ENCODE measurements at places on chromosomes 2 and 18.

DNA sequence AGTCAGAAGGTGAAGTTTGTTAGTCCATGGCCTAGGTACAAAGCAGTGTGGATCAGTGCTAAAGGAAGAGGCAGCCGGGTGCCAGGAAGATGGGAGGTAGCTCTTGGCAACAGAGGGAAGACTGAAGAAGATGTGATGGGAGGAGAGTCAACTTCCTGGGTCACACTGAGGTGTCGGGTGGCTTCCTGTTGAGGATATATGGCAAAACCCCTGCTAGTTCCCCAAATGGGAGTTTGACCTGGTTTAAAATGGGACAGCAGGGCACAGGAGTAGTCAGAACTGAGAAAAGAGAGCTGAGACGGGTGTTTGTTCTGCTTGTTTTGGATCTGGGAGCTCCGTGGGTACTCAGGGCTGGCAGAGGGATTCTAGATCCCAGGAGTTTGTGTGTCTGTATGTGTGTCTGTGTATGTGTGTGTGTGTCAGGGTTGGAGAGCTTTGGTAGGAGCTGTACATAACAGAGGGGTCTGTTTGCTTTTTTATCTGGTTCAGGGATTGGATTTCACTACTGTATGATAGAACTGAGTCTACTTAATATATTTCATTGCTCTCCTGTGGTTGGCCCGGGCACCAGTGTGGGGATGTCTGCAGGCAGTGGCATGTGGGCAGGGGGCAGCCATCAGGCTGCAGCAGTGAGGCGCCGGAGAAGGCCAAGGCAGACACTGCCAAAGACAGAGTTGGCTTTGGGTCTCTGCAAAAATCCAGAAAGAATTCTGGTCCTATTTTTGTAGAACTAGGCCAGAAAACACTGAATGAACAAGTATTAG lies 17.1 kb downstream of the MXD1 start:
- no peak for DNase-seq

- peak; percentile 55 for DNase-seq
Measured at GRCh38 chr2:10079266-10079869, 843 bp downstream of the CYS1 start.

GRCh38 chr2:166074430-166074829 lies 53.4 kb downstream of the SCN1A start:
- DNase-seq, result no peak

GRCh38 chr2:21920721-21921120 lies 797.0 kb downstream of the TDRD15 start:
- DNase-seq, result no peak

DNA sequence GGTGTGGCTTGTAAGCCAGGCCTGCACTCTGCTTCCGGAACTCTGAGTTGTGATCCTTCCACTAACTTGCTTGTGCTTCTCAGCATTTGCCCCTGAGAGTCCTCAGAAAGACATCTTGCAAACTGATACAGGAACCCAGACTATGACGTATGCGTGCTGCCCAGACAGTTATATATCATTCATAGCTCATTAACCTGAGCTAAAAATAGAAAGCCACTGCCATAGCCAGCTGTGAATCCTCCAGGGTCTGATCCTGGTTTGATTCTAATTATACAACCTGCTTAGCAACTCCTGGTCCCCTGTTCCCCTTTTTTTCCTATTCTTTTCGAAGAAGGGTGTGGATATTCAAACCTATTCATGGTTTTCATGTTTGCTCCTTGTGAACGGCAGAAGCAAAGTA lies 63.7 kb downstream of the MARCHF4 start:
- DNase-seq, result no peak

- no peak for DNase-seq
Measured at GRCh38 chr2:216404010-216404618, 8.2 kb upstream of the SMARCAL1 start.

DNA sequence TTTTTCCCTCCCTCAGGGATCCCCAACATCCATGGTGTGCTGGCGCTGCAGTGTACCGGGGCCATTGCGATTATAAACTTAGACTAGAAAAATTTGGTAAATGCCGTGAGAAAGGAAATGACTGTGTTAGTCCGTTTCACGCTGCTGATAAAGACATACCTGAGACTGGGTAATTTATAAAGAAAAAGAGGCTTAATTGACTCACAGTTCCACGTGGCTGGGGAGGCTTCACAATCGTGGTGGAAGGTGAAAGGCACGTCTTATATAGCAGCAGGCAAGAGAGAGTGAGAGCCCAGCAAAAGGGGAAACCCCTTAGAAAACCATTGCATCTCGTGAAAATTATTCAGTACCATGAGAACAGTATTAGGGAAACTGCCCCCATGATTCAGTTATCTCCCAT lies 44.3 kb downstream of the NTSR2 start:
- no peak for DNase-seq

- DNase-seq, result no peak
Measured at GRCh38 chr2:30503695-30504052, 56.6 kb downstream of the LCLAT1 start.

DNA sequence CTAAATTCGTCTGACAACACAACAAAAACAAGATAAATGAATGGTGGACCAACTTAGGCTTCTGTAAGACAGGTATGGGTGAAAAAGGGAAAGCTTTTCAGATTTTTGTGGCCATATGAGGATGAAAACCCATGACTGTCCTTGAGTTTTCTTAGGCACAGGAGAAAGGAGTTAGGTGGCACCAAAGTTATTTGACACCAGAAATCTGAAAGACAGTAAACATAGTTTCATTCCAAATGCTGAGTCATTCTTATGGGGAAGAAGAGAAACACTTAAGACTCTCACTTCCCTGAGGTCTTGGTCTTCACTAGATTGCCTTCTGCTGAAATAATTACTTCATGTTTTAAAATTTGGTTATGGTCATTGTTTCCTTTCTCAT lies 5.2 kb upstream of the GPD2 start:
- peak; percentile 28 for DNase-seq

DNA sequence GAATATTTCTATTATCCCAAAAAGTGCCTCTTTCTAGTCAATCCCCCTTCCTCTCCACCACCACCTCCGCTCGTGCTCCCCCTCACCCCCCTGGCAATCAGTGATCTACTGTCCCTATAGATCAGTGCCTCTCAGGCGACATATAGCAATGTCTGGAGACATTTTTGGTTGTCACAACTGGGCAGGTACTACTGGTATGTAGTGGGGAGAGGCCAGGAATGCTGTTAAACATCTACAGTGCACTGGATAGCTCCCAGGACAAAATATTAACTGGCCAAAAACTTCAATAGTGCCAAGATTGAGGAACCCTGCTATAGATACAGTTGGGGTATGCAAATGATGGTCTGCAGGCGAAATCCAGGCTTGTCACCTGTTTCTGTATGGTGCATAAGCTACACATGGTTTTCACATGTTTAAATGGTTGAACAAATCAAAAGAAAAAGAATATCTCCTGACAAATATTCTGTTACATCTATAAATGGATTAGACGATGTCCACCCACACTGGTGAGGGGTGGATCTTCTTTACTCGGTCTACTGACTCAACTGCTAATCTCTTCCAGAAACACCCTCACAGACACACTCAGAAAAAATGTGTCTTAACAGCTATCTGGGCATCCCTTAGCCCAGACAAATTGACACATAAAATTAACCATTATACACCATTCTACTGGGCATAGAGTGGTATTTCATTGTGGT lies 25.5 kb downstream of the DPYSL5 start:
- DNase-seq, result no peak

- no peak for DNase-seq
Measured at GRCh38 chr2:7539077-7539476, 621.9 kb downstream of the RNF144A start.

DNA sequence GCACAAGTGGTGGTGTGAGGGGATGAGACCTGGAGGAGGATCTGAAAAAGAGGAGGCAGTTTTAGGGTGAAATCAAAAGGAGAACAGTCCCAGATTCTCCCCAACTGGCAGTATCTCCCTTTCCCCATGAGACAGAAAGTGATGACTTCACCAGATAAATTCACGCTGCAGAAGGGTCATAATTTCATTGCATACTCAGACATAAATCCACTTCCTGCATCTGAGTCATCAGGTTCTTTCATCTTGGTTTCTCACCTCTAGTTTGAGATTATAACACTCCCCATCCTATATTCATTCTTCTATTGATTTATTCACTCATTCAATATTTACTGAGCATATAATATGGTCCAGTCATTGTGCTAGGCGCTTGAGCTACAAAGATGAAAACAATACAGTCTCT lies 64.7 kb downstream of the CCDC148 start:
- no peak for DNase-seq

DNA sequence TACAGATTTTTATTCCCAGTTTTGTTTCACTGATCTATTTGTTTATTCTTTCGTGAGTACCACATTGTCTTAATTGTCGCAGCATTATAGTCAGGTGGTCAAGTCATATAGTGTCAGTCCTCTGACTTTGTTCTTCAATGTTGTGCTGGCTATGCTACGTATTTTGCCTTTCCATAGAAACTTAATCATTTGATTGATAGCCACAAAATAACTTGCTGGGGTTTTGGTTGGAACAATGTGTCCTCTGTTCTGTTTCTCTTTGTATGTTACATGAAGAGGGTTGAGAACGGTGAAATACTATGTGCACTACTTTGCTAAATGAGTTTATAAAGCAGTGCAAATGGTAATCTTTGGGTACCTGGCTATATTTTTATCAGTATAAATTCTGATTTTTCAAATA lies 64.9 kb upstream of the TTC27 start:
- no peak for DNase-seq

- DNase-seq, result no peak
Measured at GRCh38 chr2:196404276-196404675, 232.9 kb upstream of the STK17B start.

DNA sequence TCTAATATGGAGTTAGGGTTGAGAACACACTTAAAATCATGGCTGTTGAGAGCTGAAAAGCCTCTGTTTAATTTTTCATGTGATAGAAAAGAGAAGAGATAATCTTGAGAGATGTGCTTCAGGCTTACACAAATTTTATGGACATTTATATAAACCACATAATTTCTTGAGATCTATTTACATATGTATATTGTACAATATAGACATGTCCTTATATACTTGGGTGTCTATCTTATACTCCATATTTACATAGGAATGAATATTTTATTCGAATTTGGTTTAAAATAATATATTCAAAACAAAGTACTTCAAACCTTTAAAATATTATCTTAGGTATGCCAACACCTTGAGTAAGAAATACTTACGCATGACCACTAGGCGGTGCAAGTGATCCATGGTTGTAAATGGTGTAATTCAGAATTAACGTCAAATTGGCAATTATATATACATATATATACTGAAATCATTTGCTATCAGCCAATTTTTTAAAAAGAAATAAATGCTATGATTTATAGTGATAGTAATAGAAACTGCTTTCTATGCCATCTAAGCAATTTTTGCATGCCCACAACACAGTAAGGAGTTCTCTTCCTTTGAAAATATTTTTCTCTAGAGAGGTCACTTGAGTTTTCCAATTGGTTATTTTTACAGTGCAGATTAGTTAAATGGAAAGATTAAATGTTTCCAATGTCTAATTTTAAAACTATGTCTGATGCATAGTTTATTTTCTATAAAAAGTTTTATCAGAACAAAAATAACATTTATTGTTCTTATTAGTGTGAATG lies 37.6 kb upstream of the SPAG16 start:
- DNase-seq, result no peak

GRCh38 chr2:53750041-53750768 lies 17.4 kb upstream of the CHAC2 start:
- no peak for DNase-seq

DNA sequence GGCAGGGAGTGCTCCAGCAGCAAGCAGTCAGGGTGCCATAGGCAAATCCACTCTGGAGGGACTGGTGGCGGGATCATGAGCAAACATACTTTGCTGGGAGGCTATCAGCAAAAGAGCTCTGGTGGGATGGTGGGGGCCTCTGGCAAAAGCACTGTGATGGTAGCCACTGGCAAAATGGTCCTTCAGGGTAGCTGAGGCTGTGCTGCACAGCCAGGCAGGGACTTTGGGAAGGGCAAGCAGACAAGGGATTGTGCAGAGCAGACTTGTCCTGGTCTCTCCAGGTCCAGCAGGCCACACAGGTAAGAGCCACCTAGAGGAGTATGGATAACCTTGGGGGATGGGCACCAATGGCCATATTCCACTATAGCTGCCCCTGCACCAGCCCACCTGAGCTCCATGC lies 129.4 kb upstream of the OTOS start:
- no peak for DNase-seq

- no peak for DNase-seq
Measured at GRCh38 chr2:191910518-191910917, 63.6 kb upstream of the CAVIN2 start.

DNA sequence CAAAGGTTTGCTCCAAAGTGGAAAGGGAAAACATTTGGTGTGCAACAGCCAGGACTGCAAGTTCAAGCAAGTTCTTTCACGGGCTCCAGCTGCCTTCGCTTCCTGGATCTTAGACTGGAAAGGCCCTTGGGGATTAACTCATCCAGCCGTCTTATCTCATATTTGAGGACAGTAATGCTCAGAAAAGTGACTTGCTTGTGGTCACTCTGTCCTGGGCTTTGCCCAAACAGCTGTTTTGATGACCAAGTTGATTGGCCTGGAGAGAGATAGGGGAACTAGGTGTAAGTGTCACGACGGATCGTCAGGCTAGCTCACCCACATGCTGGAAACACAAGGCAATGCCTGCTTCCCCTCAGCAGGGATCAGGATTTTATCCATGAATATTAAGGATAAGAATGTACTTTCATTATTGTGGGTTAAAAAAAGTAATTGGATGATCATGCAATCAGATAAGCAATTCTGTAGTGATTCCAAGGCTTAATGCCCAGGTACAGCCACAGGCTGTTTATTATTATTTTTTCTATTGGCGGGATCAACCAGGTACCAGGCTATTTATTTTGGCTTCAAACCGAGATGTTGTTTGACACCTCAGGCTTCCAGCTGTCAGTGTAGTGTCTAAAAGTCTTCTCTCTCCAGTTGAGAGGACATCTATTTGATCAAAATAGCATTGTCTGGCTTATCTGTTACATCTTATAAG lies 162.5 kb upstream of the EPAS1 start:
- no peak for DNase-seq

- DNase-seq, result no peak
Measured at GRCh38 chr2:62194558-62195420, 1.1 kb upstream of the B3GNT2 start.

DNA sequence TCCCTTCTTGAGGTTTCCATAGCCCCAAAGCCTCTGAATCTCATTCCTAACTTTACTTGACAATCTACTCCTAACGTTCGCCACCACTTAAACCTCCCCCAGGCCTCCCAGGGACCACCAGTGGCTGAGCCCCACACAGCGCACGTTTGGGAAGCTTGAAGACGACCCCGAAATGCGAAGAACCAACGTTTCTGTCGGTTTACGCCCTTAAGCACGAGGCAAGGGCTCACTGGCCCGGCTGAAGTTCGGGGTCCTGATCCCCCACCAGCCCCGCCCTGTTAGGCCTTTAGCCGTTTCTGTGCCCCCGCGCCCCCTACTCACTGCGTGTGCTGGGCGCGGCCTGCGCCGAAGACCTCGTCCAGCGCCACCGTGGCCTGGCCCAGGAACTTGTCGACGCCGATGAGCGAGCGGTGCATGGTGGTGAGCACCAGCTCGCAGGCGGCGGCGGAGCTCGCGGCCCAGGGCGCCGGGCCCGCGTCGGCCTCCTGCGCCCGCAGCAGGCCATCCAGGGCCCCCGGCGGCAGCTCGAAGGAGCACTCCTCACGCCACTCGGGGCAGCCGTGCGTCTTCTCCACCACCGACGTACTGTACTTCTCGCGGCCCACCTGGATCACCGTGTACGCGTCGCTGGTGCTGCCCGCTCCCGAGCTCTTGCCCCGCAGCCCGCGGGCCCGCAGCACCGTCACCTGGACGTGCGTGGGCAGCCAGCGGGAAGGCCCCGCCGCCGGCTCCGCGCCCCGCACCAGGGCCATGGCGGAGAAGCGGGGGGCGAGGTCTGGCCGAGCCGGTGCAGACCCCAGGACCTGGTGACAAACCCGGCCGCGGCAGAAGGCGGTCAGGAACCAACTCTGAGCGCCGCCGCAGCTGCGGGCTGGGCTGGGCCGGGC lies 479 bp downstream of the RAB11FIP5 start:
- DNase-seq, result no peak
